ENCODE measurements at places on chromosomes 7 and 10.
A peak's percentile ranks its signal among the peaks of the same experiment; 100 is the strongest.

- DNase-seq = peak; percentile 88
Measured at GRCh38 chr10:102117391-102118159, 2.6 kb downstream of the LDB1 start.

GRCh38 chr10:95454940-95455339, 106.2 kb downstream of the SORBS1 start:
- no peak for DNase-seq

DNA sequence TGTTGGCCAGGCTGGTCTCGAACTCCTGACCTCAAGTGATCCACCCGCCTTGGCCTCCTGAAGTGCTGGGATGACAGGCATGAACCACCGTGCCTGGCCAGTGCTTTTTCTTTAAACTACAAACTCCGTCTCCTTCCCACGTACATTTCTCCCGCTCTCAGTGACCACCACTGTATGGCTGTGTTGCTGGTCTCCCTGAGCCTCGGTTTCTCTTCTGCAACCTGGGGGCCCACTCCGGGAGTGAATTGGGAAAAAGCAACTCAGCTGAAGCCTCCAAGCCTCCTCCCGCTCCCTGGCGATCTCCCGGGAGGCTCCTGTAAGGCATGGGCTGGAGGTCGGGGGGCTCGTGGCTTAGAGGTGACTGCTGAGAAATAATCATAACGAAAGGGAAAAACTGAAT, 136.3 kb downstream of the ELFN1 start:
- DNase-seq = no peak

- no peak for DNase-seq
Measured at GRCh38 chr7:82373926-82374635, 69.5 kb downstream of the CACNA2D1 start.

DNA sequence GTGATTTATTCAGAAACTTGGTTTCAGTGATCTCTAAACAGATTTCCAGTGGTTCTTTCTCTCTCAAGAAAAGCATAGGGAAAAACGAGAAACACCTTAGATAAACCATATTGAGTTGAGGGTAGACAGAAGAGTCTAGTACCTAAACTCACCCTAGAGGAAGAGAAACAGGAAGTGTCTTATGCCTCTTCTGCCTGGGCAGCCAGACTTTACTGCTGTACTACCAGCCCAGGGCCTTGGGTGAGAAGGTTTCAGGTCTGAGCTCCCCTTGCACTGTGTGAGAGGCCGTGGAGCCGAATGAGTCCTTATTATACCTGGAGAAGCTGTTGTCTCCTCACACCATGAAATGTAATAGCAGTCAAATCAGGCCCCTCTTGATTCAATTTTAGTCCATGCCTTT, 18.2 kb downstream of the HIF1AN start:
- no peak for DNase-seq

- DNase-seq = no peak
Measured at GRCh38 chr10:11177381-11177780, 159.7 kb downstream of the CELF2 start.
